Amygdala (tissue), 56 donors: ENCODE measurements at places on chromosomes 4 and X.

DNA sequence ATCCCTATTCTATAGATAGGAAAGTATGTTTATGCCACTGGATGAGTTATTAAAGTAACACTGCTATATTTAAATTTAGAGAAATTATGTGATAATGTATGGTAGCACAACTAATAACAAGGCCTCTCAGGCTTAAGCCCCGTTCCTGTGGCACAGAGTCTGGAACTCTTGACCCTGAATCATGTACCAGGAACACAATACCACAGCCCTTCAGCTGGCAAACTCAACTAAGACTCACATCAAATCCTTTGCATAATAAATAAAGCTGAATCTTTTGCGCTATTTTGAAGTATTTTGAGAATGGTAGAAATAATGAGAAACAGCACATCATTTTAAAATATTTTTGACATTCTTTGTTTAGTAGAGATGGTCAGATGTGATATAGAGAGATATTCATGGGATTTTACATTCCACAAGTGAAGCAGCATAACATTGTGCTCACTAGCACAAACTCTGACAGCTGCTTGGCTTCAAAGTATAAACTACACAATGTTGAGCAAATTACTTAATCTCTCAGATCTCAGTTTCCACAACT, 478.4 kb upstream of the FAM241A start:
- DNase-seq: no peak

DNA sequence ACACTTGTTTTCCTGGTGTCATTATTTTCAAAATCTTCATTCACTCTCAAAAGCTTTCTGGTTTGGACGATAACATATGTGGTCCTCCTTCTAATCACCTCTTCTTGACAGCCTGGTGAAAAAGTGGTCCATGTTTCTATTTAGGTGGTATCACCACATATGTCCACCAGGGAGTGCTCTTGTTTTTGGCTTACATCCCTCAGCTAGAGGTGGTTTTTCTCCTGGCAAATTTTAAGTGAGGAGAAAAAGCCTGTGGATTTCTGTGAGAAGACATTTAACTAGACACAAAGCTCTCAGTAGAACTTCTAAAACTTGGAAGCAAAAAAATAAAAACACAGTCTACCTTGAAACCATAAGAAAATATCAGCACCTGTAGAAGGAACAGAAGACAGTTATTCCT, 58.0 kb upstream of the FRMPD4 start:
- no peak for DNase-seq

GRCh38 chrX:119497185-119497584, 28.9 kb downstream of the SLC25A5 start:
- DNase-seq: no peak

DNA sequence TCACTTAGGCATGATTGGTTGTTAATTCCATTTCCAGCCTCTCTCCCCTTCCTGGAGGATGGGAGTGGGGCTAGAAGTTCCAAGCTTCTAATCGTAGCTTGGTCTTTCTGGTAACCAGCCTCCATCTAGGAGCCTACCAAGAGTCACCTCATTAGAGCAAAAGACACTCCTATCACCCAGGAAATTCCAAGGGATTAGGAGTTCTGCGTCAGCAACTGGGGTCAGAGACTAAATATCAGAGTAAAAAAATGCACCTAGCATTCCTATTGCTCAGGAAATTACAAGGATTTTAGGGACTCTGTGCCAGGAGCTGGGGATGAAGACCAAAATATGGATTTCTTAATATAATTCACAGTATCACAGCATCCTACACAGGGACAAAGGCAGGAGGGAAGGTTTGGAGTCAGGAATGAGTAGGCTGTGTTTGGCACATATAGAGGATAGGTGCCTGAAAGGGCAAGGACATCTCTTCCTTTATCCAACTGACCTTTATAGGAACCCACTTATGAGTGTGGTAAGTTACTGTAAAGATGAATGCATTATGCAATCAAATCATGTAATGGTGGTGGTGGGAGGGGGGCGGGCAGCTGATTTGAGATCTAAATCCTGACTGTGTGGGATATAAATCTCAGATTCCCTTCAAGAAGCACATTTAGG, 30.5 kb upstream of the LIMCH1 start:
- no peak for DNase-seq

DNA sequence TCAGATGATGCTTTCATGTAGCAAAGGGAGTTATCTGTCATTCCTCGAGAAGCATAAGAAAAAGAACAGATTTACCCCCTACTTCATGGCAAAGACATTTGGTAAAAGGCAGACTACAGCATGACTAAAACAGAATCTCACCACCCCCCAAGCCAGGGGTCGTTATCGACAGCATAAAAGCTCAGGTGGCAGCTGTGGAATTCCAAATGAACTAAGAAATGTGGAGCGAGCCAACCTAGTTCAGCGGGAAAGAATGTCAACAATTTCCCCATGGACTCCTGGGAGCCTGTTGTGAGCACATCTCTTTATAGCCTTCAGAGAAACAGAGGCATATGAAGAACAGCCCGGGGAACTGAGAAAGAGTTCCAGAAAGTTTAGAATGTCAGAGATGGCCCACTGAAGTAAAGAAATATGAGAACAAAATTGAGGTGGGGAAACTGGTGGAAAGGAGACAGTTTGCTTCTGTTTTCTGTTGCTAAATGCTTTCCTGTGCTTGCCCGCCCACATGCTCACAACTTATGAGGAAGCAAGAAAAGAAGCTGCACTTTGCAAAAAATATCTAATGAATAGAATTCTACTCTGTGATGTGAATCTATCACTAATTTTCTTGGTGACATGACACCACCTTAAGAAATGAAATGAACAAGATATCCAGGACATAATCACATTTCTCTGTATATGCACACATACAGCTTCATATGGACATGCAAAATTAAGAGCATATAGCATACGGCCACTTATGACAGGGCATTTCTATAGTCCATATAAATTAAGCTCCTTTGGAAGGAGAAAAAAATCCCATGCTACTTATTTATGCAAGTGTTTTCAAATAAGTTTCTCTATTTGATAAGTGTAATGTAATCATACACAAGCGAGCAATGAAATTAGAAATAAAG, 135.3 kb upstream of the MID1 start:
- DNase-seq: no peak

- no peak for DNase-seq
Measured at GRCh38 chr4:163540448-163540847, 46.0 kb downstream of the TMA16 start.

- no peak for DNase-seq
Measured at GRCh38 chr4:140943486-140944198, 187.5 kb upstream of the TBC1D9 start.

DNA sequence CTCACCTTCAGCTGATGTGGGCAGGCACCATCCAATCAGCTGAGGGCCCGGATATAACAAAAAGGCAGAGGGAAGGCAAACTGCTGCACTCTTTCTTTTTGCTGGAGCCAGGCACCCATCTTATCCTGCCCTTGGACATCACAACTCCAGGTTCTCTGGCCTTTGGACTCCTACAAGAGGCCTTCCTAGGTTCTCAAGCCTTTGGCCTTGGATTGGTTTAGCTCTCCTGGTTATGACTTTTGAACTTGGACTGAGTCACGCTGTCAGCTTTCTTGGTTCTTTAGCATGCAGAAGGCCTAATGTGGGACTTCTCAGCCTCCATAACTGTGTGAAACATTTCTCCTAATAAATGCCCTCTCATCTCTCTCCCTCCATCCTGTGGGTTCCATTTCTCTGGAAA, 23.0 kb upstream of the N4BP2 start:
- DNase-seq: no peak
